ENCODE measurements at places on chromosomes 7 and 10.
A peak's percentile ranks its signal among the peaks of the same experiment; 100 is the strongest.

- DNase-seq = no peak
These were observed 42.7 kb downstream of the ZNF438 start for GRCh38 chr10:30988831-30989435.

DNA sequence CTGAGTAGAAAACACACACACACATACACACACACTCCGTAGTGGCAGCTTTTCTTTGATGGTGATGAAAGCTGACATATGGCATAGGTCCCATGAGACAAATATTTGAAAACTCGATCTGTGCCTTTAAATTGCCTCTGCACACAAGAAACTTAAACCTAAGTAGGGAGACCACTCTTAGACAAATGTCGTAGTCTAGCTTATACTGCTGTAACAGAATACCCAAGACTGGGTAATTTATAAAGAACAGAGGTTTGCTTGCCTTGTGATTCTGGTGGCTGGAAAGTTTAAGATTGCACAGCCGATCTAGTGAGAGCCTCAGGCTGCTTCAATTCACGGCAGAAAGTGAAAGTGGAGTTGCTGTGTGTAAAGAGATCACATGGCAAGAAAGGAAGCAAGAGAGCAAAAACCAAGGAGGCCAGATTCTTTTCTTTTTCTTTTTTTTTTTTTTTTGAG is 489.4 kb upstream of the SORCS1 start:
- DNase-seq = peak; percentile 3

DNA sequence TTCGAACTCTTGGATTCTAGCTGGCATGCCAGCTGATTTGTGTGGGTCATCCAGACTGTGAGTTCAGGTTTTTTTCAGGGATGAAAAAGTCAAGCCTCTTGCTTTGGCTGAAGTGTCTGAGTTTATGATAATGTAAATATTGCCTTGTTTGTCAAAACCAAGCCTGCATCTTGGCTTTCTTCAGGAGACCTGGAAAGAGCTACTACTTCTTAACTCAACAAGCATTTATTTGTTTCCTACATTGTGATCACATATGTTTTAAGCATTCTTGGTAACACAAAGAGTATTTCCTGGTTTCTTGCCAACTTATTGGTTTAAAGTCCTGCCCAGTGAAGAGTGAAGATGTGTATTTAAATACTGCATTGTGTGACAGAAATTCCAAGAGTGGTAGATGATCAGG is 407.1 kb downstream of the LRMDA start:
- DNase-seq = no peak

DNA sequence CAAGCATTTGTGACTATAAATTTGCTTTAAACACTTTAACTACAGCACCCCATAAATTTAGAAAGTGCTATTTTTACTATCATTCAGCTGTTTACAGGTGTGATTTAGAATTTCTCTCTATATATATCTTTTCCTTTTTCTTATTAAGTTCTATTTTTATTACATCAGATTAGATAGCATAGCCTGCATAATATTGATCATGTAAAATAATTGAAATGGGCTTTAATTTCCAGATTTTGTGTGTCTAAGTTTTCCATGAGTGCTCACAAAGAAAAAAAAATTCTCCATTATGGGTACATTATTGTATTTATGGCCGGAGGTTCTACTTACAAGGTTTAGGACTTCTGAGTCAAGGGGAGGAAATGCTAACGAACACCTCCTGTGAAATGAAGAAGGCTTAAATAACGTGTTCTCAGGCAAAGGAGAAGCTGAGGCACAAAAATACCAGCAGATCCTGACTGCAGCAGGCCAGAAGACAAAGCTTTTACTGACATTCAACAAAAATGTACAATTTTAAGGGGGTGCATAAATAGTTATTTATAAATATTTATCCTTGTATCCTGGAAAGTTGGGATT is 114.2 kb downstream of the RNF133 start:
- DNase-seq = no peak

DNA sequence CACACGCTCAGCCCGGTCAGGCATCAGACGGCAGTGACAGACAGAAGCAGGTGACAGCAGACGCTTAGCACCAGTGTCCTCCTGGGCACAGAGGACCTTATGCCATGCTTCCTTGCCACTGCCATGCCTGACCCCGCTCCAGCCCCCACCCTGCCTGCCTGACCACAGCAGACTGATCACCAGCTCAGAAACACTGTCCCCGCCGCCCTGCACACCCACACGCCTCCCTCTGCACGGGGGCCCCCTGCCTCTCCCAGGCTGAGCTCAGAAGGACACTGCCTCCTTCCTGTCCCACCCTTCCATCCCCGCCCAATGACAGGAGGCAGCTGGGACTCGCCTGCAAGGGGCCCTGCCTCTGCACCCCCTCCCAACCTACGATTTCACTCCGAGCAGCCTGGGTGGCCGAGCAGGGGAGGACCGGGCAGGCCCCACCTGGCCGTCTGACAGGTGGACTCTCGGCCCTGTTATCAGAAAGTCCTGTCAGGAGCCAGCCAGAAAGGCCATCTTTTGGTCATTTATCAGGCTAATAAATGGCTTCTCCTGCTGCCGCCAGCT is 183.4 kb downstream of the ELFN1 start:
- no peak for DNase-seq
